ENCODE measurements at places on chromosomes 11 and 22.

GRCh38 chr11:12029738-12030363, 21.4 kb upstream of the DKK3 start:
- no peak for DNase-seq

GRCh38 chr11:118625976-118626375, 18.6 kb downstream of the PHLDB1 start:
- no peak for DNase-seq

DNA sequence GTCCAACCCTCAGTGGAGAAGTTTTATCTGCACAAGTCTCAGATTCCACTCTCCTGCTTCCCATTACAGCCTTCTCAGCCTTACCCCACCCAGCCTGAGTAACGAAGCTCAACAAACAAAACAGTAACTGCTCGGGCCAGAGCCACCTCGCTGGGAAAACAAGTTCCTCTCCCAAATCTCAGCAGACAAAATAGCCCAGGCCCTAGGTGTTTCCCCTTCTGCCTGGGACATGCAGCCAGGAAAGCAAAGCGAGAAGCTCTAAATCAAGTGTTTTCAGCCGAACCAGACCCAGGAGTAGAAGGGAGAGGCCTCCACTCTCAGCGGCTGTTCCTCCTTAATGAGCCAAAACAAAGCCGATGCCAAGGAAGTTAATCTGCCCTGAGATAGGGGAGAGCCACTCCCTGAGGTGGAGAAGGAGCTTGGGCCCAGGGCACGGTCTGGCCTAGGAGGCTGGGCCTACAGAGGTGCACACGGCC, 44.0 kb downstream of the LIF start:
- DNase-seq: no peak

DNA sequence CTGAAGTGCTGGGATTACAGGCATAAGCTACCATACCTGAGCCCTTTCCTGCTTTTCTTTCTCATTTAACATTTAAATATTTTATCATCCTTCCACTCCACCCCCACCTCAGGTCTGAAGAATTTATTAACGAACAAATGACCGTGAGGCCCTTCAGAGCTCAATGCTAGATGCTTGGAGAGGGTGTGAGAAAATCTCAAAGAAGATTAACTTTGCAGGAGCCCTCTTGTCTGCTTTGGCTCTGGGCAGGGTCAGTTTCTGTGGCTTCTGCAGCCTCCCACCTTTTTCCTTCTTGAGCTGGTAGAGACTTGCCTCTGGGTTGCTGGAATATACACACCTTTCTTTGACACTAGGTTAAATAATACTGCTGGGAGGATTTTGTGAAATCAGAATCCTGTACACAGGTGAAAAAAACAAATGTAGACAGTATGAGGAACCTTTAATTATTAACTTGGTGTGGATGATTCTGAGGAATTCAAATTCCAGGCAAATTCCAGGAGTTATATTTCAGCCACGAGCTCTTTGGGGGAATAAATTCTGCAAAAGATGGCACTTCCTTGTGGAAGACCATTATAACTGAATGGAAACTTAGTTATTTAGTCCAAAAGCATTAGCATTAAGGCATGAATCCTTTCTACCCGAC, 3.4 kb upstream of the ZBTB44 start:
- no peak for DNase-seq

- peak; percentile 43 for DNase-seq
Measured at GRCh38 chr11:75031771-75032549, 43.2 kb downstream of the NEU3 start.

- DNase-seq: no peak
Measured at GRCh38 chr11:7587712-7588111, 73.9 kb downstream of the PPFIBP2 start.

DNA sequence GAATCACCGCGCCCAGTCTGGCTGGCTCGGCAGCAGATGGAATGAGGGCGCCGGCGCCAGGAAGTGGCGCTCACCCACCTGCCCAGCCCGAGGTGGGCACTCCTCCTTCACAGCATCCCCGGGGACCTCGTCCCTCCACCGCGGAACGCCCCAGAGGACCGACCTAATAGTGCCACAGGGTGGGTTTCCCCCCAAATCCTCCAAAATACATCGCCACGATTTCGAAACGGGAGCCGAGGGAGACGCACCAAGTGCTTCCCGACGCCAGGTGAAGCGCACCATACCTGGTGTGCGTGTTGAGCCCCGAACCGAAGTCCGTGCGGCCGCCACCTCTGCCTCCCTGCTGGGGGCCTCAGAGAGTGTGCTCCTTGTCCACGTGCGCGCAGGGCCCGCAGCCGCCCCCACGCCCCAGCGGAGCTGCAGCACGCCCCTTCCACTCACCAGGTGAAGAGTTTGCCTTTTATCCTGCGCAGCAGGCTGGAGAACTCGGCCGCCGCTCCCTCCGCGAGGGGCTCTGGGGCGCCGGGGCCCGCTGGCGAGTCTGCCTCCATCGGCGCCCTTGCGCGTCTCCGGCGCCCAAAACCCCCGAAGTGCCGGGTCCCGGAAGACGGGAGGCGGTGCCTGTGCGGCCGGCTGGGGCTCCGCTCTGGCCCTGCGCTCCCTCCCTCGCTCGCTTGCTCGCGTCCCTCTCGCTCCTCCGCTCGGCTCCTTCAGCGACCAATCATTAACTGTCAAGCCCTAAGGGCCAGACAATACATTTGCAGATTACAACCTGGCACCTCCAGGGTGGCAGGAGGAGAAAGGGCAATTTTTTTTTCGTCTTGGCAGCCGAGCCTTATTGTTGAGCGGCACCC, at the start of gene SLC35F2:
TSS of gene SLC35F2 (minus strand) at position 571 of the 854 bp plus-strand sequence. CDS start at position 551, 20 bp downstream.
- DNase-seq: peak; percentile 1

GRCh38 chr11:133724116-133724515, 121.2 kb downstream of the SPATA19 start:
- DNase-seq: peak; percentile 56

- no peak for DNase-seq
Measured at GRCh38 chr22:40703174-40703573, 23.9 kb downstream of the MCHR1 start.

DNA sequence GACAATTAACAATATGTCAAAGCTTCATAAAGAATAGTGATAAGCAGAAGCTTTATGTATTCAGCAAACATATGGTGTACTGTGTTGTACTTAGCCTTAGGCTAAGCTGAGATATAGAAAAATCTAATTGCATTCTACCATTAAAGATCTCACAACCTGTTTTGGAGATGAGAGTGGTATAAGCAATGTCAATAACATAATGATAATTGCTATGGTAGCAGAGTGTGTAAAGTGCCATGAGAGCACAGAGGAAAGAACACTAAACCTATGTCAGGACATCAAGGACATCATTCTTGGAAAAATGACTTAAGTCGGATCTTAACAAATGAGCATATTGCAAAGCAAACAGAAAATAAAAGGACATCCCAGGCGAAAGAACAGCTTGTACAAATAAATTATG, 28.6 kb upstream of the ANGPTL5 start:
- no peak for DNase-seq

DNA sequence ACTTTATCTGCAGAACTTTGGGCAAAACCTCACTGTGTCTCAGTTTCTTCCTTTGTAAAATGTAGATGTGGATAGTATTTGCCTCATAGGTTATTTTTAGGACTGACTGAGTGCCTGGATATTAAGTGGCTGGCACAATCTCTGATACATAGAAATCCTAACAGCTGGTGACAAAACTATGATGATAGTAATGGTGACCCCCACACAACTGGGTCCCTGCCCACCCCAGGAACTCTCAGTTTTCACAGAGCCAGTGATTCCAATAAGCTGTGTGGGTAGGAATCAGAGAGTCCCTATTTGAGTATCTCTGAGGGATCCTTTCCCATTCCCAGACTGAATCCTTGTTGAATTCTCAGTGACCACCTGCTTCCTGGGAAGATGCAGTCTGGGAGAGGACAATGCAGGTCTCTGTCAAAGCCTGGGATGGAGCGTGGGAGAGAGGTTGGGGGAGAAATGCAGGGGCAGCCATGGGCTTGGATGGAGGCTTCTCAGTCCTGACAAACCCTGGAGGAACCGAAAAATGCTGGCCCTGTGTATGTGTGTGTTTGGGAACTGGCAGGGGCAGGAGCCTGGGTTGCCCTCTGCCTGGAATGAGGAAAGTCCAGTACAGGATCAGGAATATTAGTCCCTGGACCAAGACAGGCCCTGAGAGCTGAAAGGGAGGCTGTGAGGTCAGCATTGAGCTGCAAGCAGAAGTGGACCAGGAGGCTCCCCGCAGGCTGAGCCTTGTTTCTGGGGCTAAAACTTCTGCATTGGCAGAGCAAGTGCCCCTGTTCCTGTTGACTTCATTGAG, 6.1 kb upstream of the P2RY6 start:
- no peak for DNase-seq

DNA sequence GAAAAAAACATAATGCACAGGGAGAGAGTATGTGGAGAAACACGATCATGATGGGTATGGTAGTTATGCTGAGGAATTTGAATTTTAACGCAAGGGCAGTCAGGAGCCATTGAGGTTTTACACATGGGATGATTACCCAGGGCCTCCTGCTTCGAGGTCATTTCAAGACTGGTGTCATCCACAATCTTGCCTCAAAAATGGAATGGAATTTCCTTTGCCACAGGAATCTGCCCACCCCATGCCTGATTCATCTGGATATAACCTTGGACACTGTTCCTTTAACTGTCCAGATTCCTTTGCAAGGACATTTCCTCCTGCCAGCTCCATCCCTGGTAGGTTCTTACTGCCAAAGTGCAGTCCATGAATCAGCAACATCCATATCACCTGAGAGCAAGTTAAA, 655.9 kb upstream of the TENM4 start:
- no peak for DNase-seq

DNA sequence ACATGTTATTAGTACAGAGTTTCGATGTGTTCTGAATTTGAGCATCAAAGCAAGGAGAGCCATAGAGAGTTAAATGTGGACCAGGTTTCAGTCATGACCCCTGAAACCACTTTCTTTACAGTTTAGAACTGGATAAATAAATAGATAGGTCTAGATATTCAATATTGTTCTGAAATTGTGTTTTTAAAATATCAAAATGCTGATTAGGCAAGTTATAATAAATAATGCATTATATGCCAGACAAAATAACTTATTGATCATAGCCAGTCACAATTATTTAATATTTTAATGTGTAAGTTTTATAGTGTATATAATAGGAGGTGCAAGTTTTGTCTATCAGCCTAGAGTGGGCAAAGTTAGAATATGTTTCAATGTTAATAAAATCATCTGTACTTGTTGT, 569.5 kb downstream of the METTL15 start:
- no peak for DNase-seq

- no peak for DNase-seq
Measured at GRCh38 chr11:69562816-69563215, 78.1 kb upstream of the CCND1 start.

- no peak for DNase-seq
Measured at GRCh38 chr11:73547706-73548595, 50.0 kb downstream of the FAM168A start.

- DNase-seq: no peak
Measured at GRCh38 chr11:114040706-114041211, 18.8 kb upstream of the ZBTB16 start.

DNA sequence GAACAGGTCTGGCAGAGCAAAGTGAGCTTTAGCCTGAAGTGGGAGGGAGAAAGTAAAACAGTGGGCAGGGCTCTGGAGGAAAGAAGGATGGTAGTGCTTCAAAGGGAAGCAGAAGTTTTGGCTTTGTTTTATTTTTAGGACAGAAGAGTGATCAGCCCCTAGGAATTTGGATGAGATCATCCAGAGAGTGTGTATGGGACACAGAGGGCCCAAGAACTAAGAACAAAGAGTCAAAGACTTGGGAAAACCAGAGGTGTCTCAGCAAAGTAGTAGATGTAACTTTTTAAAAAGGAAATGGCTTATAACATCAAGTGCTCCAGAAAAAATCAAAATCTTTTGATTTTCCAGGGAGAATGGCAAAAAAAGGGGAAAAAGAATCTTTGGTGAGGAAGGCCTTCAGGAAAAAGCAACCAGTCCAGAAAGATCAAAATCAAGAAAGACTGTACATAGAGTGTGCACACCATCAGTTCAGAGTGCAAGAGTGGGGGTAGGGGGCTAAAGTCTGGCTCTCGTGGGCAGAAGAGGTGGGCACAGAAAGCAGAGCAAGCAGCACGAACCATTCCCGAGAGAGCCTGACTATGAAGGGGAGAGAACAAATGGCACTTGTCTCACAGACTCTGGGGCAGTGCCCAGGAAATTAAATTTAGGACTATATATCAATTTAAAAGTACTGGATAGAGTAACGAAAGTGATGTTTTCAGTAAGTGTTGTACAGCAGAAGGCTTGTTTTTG, 30.0 kb downstream of the MAPK1 start:
- DNase-seq: no peak

DNA sequence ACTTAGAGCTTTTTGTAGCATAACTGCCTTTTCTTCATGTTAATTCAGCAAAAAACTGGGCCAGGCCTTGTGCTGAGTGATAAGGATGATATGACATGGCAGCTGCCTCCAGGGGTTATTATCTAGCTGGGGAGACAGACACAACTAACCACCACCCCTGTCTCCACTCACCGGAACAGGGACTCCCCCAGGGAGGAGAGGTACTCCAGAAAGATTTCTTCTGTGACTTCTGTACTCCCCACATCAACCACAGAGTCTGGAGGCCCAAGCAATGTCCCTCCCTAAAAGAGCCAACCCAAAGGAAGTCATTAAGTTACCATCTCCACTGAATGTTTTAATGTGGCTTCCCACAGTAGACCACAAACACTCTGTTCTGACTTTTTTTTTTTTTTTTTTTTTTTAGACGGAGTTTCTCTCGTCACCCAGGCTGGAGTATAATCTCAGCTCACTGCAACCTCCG, 14.3 kb upstream of the PMM1 start:
- no peak for DNase-seq

DNA sequence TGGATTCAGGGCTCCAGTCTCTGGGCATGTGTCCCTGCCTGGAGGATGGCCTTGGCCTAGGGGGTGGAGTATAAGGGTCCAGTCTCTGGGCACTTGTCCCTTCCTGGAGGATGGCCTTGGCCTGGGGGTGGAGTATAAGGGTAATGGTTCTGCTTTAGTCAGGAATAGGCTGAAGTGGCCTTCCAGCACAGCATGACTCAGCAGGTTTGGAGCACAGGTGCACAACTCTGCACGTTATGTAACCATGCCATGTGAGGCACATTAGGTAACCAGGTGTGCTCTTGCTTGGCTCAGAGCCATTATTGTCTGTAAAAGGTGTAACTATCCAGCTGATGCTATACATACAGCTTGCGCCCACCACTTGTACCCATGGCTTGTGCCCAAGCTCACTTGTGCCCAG, 48.4 kb upstream of the POLD3 start:
- DNase-seq: no peak

DNA sequence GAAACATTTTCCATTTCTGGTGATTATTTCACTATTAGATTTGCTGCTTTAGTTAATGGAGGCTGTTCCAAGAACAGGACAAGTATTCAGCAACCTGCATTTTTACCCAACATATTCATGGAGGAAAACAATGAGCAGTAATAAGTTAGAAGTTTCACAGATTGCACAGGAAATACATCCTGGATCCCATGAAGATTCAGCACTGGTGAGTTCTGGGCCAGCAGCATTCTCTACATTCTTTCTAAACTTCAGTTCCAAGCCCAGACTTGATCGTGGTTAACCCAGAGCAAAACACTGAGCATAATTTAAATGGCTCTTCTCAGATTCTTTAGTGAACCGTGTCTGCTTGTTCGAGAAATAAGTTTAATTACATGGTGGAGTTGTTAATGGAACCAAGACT, 3.8 kb downstream of the FJX1 start:
- DNase-seq: no peak
